ENCODE measurements at places on chromosomes 12 and 14.

GRCh38 chr14:60650373-60650961, 1.2 kb upstream of the SIX1 start:
- DNase-seq: no peak

GRCh38 chr12:108093209-108093608, 35.9 kb upstream of the WSCD2 start:
- DNase-seq: no peak

DNA sequence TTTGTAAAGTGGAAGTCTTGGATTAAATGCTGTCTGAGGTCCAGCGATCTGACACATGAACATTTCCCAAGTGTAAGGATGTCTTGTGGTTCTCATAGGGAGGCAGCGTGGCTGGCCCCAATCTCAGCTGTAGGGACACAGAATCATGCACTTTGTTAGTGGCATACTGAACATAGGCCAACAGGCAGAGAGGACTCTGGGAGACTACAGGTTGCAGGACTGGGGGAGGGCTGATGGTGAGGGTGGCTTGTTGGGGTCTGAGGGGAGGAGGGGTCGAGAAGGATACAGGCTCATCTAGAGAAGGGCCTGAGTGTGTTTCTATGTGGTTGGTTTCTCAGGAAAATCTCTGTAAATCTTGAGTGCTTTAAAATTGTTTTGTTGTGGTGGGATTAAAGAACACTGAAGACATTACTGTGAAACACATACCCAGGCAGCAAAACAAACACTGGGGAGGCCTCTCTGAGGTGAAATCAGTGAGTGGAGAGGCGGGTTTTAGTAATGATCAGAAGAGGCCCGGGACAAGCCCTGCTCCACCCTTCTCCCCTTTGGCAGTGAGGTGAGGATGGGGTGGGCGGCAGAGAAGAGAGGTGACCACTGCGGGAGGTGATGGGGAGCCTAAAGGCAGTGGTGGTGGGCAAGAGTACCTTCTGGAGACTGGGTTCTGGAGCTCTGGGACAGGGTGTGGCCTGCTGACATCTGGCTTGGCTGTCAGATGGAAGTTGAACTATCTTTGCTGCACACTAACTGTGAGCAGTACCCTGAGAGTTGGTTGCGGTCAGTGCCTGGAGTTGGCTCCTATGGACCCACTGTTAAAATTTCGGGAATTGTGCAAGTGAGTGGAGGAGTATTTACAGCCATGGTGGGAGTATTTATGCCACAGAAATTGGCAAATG, 3.3 kb downstream of the NYNRIN start:
- no peak for DNase-seq

GRCh38 chr12:50065726-50066310, 8.4 kb downstream of the ASIC1 start:
- DNase-seq: no peak

DNA sequence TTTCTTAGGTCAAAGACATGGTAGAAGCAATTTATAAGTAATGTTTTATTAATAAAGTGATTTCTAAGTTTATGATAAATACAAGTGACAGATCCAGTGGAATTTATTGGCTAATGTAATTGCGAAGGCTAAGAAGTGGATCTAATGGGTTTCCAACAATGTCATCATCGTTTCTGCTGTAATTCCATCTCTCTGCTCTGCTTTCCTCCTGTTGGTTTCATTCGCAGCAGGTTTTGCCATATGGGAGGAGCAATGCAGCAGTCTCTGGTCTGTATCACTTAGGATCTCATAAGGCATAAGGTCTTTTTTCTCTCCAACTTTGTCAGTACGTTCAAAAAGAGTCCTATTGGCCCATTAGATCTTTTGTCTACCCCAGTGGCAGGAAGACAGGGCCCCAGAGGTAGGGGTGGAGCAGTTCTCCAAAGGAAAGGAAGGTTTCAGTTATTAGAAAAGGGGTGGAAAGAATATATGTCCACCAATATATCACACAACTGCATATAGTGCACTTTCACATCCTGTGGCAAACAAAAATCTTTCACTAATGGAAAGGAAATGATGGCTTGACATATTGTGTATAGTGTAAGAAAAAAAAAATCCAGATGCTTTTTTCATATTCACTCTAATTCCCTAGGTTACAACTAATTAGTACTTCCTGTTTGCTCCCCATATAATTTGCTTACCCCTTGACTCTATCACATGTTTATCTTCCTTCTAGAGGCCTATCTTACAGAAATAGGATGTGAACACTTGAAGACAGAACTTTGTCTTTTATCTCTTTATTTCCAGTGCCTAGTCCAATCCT, 451.3 kb downstream of the ZFP36L1 start:
- no peak for DNase-seq

DNA sequence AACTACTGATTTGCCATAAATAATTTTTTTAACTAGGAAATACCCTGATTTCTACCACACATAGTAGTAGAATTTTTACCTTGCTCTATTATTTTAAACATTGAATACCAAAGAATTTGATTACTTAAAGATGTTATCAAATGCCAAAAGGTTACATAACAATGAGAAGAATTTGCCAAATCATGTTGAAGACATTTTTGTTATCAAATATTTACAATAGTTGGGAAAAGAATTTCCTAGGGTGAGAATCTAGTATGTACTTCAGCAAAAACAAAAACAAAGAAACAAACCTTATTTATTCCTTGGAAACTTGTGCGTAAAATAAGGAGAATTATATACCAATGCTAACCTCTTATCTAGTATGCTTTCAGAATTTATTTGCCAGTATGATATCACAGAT, 107.2 kb downstream of the SCAF11 start:
- DNase-seq: no peak

DNA sequence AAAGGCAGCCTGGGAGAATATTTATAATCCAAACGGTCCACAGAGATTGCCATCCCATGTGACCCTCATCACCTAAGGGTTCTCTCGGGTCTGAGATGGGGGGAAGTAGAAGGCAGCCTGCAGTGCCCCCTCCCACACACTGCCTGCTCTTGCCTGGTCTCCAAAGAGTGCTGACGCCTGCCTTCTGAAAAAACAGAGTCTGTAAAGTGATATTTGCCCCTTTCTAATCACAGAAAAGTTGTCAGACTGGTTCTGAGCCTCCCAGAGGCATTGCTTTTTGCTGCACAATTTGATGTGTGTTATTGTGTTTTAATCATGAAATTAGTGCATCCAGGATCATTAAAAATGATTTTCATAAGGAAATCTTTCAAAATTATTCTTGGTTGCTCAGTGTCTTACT, 59.2 kb downstream of the TMEM30B start:
- no peak for DNase-seq

- DNase-seq: peak; percentile 2
Observed at GRCh38 chr12:91326058-91327027, 143.7 kb upstream of the DCN start.

GRCh38 chr14:100065942-100066574, 836 bp downstream of the EVL start:
- peak; percentile 74 for DNase-seq

DNA sequence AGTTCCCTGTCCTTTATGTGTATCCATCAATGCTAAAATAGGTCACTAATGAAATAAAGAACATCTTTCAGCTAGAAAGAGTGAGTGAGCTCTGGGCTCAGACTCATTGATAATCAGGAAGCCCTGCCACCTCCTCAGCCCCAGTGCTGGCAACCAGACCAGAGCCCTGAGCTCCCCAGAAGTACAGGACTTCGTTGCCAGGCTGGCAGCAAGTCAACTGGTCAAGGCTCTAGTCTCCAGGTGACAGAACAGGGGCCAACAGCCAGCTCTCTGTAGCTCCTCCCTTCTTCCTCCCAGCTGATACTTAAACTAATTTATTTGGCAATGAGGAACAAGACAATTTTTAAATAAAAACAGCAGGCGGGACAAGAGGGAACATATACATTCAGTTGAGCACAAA, 145.3 kb downstream of the EGLN3 start:
- no peak for DNase-seq

GRCh38 chr12:77685901-77686300, 144.8 kb upstream of the NAV3 start:
- DNase-seq: no peak

DNA sequence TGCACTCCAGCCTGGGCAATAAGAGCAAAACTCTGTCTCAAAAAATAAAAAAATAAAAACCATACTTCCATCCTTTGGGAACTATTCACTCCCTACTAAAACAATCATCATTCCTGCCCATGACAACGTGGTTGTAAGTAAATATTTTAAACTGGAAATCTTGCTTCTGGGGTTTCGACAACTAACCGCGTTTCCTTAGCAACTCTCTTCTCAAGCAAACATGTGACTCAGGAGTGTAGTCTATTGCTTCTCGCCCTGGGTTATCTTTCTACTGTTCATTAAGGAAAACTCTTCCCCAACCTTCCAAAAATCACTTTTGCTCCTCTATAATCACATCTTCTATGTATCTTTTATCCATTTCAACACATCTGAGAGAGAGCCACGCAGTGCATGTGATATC, 21.8 kb downstream of the APPL2 start:
- DNase-seq: no peak

Measured in activated gamma-delta T cell treated with anti-CD3 and anti-CD28 coated beads, Interleukin-2, amount 50 U/mL, for 16 hours (primary cell).